H1 (cell line): ENCODE measurements at places on chromosomes 5 and 9. TPM values are rescaled to one million over a fixed set of nuclear protein-coding genes. Genes with fewer than 3 reads are reported as not detected.

DNA sequence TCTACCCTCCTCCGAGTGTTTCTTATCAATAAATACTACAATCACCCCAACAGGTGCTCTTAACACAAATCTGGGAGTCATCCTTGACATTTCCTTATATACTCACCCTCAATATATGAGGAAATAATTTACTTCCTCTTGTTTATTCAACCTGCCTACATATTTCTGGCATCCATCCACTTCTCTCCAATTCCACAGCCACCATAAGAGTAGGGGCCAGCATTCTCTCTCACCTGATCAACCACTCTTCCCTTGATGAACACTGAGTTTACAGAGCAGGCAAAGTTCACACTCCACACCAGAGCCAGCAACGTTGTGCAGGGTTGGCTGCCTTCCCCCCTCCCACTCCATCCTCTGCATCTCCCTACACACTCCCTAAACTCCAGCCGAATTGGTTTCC is 904.3 kb upstream of the DMAC1 start:
- DNase-seq = no peak

DNA sequence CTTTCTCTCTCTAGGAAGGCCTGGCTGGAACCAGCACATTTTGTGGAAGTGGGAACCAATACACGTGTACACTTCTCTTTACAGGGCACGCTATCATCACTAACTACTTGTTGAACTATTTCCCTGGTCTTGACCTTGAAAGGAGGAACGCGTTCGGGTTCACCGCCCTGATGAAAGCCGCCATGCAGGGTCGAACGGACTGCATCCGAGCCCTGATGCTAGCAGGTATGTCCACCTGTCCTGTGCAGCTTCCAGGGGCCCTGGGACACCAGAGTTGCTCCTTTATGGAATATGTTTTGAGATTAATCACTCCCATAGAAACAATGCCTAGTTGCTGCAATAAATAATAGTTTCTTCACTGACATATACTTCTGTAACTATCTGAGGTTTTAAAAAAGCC is 74.1 kb downstream of the ANKRD33B start:
- no peak for DNase-seq

DNA sequence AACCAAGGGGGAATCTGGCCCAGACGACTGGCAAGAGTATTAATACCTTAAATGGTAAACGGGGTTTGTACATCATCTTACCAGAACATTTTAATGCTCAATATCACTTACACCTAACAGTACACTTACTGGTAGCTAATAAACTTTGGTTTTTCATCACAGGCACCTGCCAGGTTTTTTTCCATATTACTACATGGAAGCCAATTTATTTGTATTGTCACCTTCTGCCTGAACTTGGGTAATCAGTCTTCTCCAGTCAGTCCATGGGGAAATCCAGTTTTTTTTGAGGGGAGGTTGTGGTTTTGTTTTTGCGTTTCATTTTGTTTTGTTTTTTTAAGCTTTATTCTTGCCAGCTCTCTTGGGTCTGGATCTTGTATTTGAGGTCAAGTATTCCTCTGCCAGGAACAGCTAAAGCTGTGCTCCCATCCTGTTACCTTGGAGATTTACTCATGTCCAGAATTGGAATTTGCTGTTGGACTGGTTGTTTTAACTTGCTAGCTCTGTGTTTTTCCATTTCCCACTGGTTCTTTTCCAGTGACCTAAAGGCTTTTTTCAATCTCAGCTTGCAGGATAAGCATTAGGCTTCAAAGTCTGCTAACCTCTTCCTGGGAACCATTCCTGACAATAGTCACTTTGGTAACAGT is 11.1 kb upstream of the NADK2 start:
- DNase-seq = no peak

- no peak for DNase-seq
These were observed 6.0 kb downstream of the KIF2A start for GRCh38 chr5:62312036-62312435.

- DNase-seq = no peak
These were observed 10.8 kb upstream of the BARX1 start for GRCh38 chr9:93965830-93966577.

DNA sequence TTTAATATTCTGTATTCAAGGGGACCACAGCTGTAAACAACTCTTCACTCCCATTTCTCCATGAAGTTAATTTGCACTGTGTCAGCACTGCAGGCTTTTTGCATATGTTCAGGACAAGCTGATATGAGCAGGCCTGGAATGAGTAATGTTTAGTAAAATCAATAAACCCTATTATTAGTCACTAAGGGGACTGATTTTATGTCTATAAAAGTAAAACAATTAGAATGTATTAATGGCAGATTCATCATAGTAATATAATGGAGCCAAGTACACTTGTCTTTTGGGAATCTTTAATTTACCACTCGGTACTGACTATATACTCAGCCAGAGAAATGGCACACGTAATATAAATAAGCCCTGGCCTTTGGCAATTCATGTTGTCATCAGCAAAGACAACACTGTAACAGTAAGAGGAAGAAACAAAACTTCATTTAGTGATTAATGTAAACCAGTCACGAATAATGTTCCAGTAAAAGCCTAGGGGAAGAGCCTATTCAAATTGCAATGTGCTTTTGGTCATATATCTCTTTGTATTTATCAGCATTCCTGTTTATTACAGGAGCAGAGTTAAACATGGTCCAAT is 111.6 kb downstream of the ZNF608 start:
- DNase-seq = no peak

- DNase-seq = no peak
These were observed 78.7 kb downstream of the HSPA4 start for GRCh38 chr5:133130387-133131118.

- DNase-seq = no peak
These were observed 1.7 kb upstream of the FAM163B start for GRCh38 chr9:133610845-133611244.

- no peak for DNase-seq
These were observed 299.1 kb upstream of the PANK3 start for GRCh38 chr5:168878135-168878745.

- DNase-seq = no peak
These were observed 38.1 kb downstream of the INSYN2B start for GRCh38 chr5:169942181-169942580.

GRCh38 chr9:6924149-6924548 is 166.4 kb downstream of the KDM4C start:
- DNase-seq = no peak

DNA sequence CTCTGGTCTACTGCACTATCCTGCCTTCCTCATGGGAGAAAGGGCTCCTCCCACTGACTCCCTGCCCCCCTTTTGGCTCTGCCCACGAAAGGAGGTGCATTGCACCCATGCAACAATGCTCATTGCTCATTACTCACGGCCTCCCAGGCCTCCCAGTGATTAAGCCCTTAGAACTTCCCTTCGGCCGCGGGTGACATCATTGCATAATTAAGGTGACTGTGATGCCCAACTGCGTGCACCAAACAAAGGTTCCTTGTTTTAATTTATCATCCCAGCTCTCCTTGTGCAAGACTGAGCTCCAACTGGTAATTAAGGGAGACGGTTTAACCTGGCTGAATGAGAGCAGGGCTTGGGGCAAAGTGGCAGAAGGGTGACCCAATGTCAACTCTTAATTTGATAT is 180.4 kb downstream of the GAS1 start:
- DNase-seq = peak; percentile 7

DNA sequence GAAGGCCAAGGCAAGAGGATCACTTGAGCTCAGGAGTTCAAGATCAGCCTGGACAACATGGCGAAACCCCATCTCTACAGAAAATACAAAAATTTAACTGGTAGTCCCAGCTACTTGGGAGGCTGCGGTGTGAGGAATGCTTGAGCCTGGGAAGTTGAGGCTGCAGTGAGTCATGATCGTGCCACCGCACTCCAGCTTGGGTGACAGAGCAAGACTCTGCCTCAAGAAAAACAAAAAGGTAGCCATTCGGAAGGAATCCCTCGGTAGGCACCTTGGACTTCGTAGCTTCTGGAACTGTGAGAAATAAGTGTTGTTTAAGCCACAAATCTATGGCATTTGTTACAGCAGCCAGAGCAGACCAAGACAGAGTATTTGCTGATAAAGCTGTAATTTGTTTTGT is 174.2 kb downstream of the DCP2 start:
- no peak for DNase-seq

- no peak for DNase-seq
These were observed 18.6 kb downstream of the ANXA6 start for GRCh38 chr5:151139015-151139414.

DNA sequence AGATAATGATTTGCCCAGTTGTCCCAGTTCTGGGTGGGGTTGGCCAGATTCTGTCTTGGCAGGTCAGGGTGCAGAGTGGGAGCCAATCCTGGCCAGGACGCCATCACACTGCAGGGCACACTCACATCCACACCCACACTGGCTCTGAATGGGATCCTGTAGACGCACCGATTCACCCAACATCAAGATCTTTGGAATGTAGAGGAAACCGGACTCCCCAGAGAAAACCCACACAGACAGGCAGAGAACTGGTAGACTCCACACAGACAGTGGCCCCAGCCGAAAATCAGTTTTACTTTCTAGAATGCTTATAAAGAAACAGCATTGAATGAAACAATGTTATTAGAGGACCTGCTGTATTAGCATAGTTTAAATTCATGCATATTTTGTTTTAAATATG is 343.1 kb upstream of the DAB2 start:
- DNase-seq = no peak

- DNase-seq = no peak
These were observed 33.5 kb upstream of the F2R start for GRCh38 chr5:76682387-76682786.

- DNase-seq = no peak
These were observed 64.6 kb downstream of the ENC1 start for GRCh38 chr5:74575741-74576538.

Gene PCDHB3
- 3.4 and 4.0 TPM in 2 replicates for total RNA-seq

Gene TLX3
- not detected in 2 replicates for total RNA-seq

Gene LCN1
- not detected in 2 replicates for total RNA-seq

Gene CTXN3
- total RNA-seq = not detected in 2 replicates

Gene ZBTB34
- 15.9 and 16.9 TPM in 2 replicates for total RNA-seq

Gene IL11RA
- total RNA-seq = 5.1 and 5.5 TPM in 2 replicates

Gene HBEGF
- total RNA-seq = 2.5 and 2.8 TPM in 2 replicates

Gene ADRA1B
- total RNA-seq = not detected in 2 replicates
